ENCODE measurements at places on chromosomes 7 and 10.

- no peak for DNase-seq
These were observed 1149.5 kb upstream of the POT1 start for GRCh38 chr7:126079151-126079550.

DNA sequence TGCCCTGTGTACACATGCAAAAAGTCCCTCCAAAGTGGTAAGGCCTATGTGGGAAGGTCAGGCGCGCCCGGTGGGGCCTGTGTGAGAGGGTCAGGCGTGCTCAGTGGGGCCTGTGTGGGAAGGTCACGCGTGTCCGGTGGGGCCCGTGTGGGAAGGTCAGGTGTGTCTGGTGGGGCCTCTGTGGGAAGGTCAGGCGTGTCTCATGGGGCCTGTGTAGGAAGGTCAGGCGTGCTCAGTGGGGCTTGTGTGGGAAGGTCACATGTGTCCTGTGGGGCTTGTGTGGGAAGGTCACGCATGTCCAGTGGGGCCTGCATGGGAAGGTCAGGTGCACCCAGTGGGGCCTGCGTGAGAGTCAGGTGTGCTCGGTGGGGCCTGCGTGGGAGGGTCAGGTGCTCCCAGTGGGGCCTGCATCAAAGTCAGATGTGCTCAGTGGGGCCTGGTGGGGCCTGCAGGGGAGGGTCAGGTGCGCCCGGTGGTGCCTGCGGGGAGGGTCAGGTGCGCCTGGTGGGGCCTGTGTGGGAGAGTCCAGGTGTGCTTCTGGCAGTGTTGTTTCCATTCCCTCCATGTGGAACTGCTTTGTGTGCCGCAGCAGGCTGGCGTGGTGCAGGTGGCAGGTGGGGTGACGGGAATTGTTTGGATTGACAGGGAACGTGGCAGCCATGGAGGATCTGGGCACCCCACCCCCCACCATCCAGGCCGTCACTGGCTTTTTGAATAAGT lies 15.4 kb downstream of the LRRC27 start:
- DNase-seq, result no peak

DNA sequence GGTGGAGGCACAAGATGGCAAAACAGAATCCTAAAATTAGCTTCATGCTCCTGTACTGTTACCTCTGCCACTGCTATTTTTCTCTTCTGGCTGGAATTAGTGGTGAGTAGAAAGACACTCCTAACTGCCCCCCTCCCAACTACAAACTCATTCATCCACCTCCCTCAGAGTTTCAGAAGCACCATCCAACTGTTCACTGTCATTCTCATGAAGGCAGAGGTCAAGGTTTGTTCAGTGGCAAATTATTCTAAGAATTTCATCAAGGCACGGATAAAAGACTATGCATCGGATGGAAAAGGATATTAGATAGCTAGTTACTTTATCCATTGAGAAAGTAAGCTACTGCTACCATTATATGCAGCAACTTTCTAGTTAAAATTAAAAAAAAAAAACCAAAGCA lies 59.7 kb downstream of the LRGUK start:
- no peak for DNase-seq

DNA sequence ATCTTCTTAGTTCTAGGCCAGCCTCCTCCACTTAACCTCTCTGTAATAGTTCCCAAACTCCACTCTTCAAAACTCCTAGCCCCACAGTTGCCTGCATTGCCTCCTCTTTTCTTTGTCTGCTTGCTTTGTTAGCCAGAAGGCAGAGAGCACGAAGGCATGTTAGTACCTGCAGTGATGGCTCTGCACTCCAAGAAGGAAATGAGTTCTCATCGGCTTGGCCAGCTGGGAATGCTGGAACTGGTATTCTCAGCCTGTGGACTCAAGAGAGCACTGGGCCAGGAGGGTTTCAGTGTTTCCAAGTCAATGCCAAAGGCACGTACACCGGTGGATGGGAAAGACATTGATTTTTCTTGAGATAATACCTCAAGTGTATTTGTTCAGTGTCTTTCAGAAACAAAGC lies 66.3 kb upstream of the HABP2 start:
- no peak for DNase-seq

- no peak for DNase-seq
These were observed 345.2 kb upstream of the SHH start for GRCh38 chr7:156157409-156158012.

- no peak for DNase-seq
These were observed 120.8 kb downstream of the PTPN20 start for GRCh38 chr10:47031901-47032465.

- no peak for DNase-seq
These were observed 122.7 kb upstream of the TMEM229A start for GRCh38 chr7:124155432-124156022.

GRCh38 chr7:116910383-116910782 lies 42.9 kb upstream of the ST7 start:
- DNase-seq, result no peak

DNA sequence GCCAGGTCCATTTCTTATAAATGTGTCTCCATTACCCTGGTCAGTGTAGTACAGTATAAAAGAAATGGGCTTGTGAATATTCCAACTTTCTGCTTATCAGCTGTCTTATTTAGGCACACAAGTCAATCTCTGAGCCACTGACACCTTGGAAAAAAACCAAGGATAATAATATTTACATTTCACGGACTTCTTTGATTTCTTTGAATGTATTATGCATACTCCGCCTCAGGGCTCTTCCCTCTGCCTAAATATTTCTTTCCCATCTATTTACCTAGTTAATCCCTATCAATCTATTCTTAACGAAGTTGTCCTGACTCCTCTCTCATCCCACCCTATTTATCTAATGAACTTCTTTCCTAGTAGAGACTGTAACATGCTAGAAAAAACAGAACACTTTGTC lies 253.8 kb downstream of the CRPPA start:
- DNase-seq, result no peak

DNA sequence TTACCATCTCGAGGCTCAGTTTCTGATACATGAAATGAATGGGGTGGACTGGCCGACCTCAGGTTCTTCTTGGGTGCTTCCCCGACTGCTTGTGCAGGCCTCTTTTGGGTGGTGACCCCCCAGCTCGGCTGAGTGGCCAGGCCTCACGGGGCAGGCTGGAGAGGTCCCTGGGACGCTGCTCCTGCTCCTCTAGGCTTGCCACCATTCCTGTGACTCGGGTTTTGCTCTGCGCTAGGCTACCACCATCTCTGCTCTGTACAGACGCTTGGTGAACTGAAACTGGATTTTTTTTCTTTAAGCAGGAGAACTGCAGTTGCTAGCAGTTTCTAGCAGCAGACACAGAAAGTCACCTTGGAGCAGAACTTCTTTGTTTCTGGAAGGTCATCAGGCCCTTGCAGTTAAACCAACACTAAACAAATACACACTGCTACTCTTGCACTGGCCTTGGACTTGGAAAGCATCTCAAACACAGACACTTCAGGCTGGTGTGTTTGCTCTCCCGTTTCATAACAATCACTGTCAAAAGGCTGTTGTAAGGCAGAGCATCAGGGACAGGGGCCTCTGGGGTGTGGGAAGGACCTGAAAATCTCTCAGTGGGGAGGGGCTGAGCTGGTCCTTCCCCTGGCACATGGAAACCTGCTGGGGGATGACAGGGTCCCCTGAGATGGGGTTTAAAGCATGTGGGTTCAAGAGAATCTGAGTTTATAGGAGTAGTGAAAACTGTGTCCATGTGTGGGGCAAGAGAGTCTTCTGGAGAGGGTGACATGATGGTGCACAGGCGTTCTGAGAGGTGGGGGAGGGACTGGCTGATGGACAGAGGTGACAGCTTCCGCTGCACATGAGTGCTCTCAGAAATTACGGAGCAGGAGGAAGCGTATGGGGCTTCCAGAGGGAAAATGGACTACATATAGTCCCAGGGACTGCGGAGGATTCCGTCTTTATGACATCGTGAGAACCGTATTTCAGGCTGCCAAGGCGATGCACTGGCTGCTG lies 35.0 kb upstream of the GIMAP8 start:
- no peak for DNase-seq

DNA sequence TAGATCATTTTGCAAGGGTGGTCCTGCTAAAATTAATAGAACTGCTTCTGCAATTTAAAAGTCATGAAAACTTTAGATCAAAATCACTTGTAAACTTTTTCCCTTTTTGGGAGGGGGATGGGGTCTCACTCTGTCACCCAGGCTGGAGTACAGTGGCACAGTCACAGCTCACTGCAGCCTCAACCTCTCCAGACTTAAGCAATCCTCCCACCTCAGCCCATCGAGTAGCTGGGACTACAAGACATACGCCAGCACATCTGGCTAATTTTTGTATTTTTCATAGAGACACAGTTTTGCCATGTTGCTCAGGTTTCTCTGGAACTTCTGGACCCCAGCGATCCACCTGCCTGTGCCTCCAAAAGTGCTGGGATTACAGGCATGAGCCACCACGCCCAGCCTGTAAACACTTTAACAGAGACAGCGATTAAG lies 79.7 kb downstream of the LRRC17 start:
- no peak for DNase-seq

DNA sequence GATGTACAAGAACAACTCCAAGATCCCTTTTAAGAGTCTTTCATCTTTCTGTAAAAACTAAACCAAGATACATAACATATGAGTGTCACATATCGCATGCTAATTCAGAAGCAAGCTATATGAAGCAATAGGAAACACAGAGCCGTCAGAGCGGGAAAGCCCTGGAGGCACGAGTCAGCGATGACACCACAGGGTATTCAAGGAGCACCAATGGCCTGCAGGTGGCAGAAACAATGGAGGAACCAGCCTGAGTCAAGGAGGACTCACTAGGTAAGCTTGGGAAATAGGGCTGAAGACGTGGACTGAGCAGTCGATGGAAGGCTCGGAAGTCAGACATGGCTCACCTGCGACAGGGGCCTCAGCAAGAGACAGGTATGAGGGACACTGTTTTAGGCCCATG lies 214.4 kb downstream of the FAM107B start:
- DNase-seq, result peak; percentile 50

DNA sequence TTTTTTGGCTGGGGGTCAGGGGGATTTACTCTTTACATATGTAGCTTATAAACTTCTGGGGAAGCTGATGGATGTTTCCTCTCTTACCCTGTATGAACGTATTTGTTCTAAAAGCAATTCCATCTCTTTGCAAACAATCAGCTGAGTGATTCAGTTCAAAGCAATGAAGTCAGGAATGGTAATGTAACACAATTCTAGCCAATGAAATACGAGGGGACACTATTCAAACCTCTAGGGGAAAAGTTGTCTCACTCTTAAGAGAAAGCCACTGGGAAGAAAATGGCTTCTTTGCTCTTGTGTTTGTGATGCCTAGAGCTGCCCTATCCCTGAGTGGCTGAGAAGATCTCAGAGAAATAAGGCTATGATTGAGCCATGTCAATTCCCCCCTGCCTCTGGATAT lies 134.8 kb upstream of the SEMA3C start:
- DNase-seq, result no peak

- DNase-seq, result no peak
These were observed 54.9 kb downstream of the FAM171A1 start for GRCh38 chr10:15316145-15316544.

- no peak for DNase-seq
These were observed 130.7 kb upstream of the ZMIZ1 start for GRCh38 chr10:78937800-78938694.

- no peak for DNase-seq
These were observed at the start of gene PLAC9 for GRCh38 chr10:80132299-80133139. PLAC9 (plus strand) TSS chr10:80132730; CDS start chr10:80132763, 33 bp downstream.

DNA sequence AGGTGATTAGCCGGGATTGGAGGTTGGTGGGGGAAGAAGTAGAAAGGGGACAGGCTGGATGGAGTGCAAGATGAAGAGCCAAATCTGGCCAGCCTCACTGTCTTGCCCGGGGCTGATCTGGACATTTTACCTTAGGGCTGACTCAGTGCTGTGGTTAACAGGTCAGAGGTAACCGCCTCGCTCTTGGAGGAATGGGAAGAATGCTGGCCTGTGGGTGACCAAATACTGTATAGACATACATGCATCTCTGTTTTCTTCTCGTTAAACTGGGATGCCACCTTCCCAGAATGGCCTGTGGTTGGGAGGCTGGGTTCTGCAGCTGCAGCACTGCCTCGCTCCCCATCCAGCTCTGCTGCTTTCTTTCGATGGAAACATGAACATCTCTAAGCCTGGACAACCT lies 120.0 kb downstream of the SEC23IP start:
- DNase-seq, result no peak

GRCh38 chr10:103888113-103888841 lies 29.7 kb downstream of the STN1 start:
- peak; percentile 13 for DNase-seq

- DNase-seq, result no peak
These were observed 137.3 kb downstream of the SEMA3C start for GRCh38 chr7:80781561-80781979.

- DNase-seq, result no peak
These were observed 38.9 kb downstream of the NKX6-2 start for GRCh38 chr10:132746801-132747625.

GRCh38 chr10:49183596-49184542 lies 4.3 kb downstream of the TMEM273 start:
- no peak for DNase-seq

GRCh38 chr7:28093623-28094232 lies 86.9 kb downstream of the JAZF1 start:
- DNase-seq, result peak; percentile 16

- DNase-seq, result no peak
These were observed 555.2 kb downstream of the REEP3 start for GRCh38 chr10:64076322-64076940.

GRCh38 chr10:70738006-70738760 lies 47.0 kb downstream of the TBATA start:
- no peak for DNase-seq

GRCh38 chr7:81714306-81714705 lies 55.5 kb downstream of the HGF start:
- DNase-seq, result no peak

DNA sequence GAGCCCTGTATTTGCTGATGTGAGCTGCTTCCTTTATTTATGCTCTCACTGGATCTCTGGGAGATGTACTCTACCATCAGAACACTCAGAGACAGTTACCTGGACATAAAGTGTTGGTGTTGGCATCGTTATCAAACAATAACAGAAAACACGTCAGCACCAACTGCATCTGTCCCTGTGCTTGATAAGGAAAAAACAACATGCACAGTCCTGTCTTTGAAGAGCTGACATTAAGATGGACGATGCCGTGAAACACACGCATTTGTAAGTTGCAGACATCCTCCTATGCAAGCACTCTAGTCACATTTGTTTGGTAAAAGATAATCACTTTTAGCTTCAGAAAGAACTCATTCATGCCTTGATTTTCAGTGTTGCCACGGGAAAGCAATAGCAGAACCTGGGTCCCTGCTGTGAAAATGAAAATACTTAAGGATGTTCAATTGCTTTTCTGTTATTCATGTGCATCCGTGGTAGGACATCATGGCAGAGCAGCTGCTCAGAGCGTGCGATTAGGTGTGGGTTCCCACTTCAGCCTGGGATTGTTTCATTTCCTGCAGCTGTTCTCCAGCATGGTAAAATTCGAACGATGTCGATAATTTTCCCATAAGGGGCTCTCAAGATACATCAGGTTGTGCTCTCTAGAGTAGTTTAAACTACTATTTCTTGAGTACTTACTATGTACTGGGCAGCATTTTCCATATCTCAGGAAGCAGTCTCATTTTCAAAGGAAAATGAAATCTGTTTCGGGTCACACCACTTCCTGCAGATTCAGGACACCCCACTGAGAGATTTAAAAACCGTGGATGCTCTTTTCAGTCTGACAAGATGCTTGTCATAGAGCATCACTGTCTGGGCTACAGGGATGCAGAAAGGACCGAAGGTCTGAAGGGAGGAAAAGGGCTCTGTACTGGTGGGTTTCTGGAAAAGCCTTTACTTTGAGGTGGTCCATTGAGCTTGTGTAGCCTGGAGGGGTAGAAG lies 248.7 kb downstream of the CAMK1D start:
- no peak for DNase-seq
